Peyer's patch (tissue), 4 donors: ENCODE measurements at places on chromosomes 12 and 14. TPM values are rescaled to one million over a fixed set of nuclear protein-coding genes. Genes with fewer than 3 reads are reported as not detected.

The SIX4 gene
- 2.1 TPM for total RNA-seq

The TAS2R46 gene
- total RNA-seq = 3.2 TPM

The LARP4 gene
- total RNA-seq = 41.6 TPM

The RNF212B gene
- total RNA-seq = not detected

The CLEC1B gene
- total RNA-seq = not detected

The LRCOL1 gene
- not detected for total RNA-seq

The SMAGP gene
- total RNA-seq = 23.1 TPM

The CD4 gene
- 2.1 TPM for total RNA-seq

The GPHN gene
- total RNA-seq = 22.3 TPM

The SMIM41 gene
- total RNA-seq = 6.6 TPM
